ENCODE measurements at places on chromosomes 4 and X. TPM values are rescaled to one million over a fixed set of nuclear protein-coding genes. Genes with fewer than 3 reads are reported as not detected.

EGF gene
- 0.25 TPM for total RNA-seq

PAGE2B gene
- total RNA-seq, result not detected

NXF2 gene
- total RNA-seq, result not detected

SPANXC gene
- total RNA-seq, result not detected

FAM114A1 gene
- 30.8 TPM for total RNA-seq

NUDT10 gene
- total RNA-seq, result 1.2 TPM

FABP2 gene
- not detected for total RNA-seq

SOD3 gene
- not detected for total RNA-seq

TMSB15A gene
- 0.56 TPM for total RNA-seq

CT45A2 gene
- total RNA-seq, result not detected

NAP1L3 gene
- 0.35 TPM for total RNA-seq

GAK gene
- 45.9 TPM for total RNA-seq

Measured in A549 treated with Hydrocortisone at 1 μM for 4 hours (cell line).